ENCODE measurements at places on chromosomes 12 and 14.

- no peak for DNase-seq
Measured at GRCh38 chr12:116366824-116367223, 89.3 kb upstream of the MED13L start.

DNA sequence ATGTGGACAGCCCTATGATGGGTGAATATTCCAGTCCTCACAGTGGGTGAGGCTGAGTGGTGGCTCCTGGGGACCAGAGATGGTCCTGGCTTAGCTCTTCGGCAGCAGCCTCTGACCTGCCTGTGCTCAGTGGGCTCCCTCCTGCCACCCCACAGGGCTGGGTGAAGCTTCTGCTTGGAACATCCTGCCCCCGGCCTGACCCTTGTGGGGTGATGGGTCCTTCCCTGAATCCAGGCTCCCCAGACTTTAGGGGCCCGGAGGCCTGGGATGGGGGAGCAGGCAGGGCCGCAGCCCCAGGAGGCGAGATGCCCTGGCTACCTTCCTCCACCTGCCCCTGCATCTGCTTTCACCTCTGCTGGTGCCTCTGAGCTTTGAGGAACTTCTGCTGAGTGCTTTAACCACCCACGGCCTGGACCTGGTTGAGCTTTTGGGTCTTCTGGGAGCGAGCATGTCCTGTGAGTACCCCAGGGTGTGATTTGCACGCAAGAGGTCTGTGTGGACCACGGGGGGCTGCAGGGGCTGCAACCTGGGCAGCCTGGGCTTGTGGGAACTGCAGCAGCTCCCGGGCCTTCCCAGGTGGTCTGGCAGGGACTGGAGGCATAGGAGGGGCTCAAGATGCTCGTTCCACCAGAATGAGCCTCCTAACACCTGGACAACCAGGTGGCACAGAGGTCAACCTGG lies 159.5 kb downstream of the KIF26A start:
- DNase-seq = no peak

DNA sequence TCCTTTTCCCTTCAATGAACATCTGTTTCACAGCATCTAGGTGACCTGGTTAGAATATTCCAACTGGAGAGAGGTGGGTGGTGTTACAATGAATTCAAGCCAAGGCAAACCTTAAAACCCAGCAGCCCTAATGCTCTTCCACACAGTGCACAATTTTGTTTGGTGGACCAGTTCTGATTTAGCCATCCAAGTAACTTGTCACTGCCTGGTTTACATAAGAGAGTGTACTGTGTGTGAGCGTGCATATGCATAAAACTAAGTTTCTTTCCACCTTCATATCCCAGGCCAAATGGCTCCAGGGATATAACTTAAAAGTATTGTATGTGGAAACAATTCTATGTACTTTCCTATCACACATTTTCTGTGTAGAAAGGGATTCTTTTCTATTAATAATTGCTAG lies 200.4 kb upstream of the FAR2 start:
- DNase-seq = no peak

DNA sequence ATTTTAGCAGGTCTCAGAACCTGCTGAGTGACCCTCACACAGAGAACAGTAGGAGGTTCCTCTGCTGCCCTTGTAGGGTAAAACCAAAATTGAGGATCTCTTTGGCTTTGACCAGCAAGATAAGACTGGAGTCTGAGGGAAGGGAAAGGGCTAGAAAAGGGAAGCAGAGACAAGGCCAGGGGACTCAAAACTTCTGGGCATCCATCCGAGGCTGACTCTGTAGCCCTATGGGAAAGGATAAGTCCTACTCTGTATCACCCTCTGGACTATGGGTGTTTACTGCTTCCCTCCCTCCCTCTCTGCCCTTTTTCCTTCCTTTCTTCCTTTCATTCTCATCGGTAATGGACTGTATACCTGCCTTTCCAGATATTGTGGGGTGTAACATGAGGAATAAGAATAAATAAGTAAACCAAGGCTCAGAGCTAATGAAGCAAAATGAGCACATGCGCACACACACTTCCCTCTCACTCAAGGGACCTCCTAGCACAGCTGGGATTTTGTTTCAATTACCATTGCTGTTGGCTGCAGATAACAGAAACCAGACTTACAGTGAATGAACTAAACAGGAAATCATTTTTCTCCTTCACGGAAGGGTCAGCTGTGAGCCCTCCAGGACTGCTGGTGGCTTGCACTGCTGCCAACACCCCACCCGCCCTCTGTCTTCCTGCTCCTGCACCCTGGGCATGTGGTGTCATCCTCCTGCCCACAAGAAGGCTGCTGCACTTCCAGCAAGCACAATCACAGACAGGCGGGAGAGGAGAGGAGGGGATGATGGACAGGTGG lies 404.4 kb upstream of the CCDC196 start:
- DNase-seq = no peak

DNA sequence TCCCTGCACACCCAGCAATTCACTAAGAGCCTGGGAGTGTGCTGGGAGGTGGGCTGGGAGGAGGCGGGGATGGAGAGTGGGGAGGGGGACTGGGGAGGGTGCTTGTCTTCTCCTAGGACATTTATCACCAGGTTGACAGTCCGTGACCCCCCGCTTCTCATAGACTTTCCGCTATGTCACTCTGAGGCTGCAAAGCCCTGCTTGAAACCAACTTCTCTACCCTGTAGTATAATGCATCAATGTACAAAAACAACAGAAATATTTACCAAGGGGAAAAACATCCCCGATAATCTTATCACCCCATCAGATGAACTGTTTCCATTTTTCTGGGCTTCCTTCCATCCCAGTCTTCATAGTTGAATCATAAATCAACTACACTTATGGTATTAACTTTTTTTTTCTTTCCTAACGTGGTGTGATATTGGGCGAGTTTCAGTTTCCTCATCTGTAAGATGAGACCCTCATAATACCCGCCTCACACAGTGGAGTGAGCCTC lies 28.6 kb upstream of the BATF start:
- DNase-seq = no peak

DNA sequence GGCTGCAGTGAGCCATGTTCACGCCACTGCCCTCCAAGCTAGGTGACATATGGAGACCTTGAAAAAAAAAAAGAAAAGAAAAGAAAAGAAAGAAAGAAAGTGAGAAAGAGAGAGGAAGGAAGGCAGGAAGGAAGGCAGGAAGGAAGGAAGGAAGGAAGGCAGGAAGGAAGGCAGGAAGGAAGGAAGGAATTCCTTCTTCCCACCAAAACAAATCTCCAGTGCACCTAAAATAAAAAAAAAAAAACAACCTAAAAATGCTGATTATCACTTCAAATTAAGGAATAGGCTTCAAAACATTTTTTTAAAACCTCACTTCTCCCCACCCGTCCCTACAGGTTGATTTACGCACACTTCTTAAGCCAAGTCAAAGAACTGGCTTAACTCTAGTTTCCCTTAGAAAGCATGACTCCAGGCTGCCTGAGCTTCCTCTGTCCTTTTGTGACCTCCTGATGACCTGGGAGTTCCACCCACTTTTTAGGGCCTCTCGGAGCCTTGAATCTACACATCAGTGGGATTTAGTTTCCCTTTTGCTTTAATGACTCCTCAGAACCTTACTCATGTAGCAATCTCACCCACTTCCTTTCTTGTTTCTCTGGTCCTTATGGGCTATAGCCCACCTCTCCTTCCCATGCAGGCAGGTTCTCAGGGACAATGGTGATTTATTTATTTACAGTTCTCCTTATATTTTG lies 18.6 kb downstream of the DUSP6 start:
- DNase-seq = no peak

All from neuronal stem cell (in vitro differentiated cells).